ENCODE measurements at places on chromosomes 4 and X.

DNA sequence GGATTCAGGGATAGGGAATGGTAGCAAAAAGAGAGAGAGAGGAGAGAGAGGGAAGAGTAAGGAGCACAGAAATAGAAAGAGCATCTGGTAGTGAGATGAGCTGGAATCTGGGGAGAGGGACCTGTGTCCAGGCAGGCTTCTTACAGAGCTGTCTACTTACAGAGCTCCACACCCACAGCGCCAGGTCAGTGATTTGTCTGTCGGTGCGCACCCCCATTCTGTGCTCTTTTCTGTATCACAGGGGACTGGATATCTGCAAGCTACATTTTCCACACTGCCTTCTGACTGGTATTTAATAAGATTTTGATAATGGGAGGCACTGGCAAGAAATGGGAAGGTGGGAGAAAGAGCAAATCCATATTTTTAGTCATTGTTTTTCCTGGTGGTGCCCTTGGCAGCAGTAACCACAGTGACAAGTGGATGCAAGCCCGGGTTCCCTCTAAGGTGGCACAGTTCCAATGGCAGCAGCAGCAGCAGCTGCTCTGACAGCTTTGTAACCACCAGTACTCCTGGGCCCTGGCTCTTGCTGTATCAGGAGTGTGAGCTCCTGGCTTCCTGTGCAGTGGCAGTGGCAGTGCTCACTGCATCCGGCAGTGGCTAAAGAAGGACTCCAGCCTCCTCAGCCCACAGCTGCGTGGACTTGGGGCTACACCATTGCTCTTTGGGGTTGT is 300.5 kb downstream of the TRIML1 start:
- ATAC-seq = peak; percentile 24

GRCh38 chrX:14554131-14554715 is 24.9 kb downstream of the GLRA2 start:
- ATAC-seq = no peak

DNA sequence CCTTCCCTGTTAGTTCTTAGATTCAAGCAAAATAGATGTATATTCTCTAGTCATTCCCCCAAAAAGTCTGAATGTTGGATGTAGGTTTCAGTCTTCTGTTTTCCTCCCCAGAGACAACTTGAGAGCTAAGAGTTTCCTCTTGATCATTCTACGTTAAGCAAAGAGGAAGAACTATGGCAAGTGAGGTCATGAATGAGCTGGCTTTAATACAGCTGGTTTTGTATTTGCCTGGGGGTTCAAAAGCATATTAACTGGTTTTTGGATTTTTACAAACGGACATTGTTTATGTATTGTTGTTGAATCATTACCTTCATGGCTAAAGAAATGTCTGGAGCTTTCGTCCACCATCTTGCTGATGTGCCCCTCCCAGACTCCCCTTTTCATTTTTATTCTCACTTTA is 916.7 kb upstream of the POU3F4 start:
- ATAC-seq = no peak

- no peak for ATAC-seq
Observed at GRCh38 chr4:154732669-154733068, 11.1 kb upstream of the LRAT start.

DNA sequence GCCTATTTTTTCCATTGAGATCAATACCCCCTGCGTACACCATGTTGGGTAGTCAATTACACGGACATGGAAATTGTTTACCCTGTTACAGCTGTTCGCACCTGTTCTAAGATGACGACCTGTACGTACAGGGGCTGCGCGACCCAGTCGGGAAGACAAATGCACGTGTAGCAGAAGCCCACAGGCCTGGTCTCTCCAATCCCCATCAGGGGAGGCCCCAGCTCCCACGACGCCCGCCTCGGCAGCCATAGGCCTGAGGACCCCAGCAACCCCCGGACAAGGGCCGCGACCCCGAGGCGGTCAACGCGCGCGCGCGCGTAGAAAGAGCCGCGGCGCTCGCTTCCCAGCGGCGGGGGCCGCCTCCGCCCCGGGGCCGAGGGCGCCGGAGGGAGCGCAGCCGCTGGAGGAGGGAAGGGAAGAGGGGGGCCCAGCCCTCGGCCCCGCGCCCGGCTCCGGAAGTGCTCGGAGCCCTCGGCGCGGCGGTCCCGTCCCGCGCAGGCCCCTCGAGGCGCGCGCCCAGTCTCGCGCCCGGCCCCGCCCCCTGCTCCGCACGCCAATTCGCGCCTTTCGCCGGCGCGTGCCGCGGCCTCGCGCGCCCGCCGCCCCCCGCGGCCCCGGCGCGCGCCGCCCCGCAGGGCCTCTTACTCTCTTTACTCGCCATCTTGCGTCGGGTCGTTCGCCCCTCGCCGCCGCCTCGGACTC is 618 bp downstream of the RBBP7 start:
- ATAC-seq = peak; percentile 71

DNA sequence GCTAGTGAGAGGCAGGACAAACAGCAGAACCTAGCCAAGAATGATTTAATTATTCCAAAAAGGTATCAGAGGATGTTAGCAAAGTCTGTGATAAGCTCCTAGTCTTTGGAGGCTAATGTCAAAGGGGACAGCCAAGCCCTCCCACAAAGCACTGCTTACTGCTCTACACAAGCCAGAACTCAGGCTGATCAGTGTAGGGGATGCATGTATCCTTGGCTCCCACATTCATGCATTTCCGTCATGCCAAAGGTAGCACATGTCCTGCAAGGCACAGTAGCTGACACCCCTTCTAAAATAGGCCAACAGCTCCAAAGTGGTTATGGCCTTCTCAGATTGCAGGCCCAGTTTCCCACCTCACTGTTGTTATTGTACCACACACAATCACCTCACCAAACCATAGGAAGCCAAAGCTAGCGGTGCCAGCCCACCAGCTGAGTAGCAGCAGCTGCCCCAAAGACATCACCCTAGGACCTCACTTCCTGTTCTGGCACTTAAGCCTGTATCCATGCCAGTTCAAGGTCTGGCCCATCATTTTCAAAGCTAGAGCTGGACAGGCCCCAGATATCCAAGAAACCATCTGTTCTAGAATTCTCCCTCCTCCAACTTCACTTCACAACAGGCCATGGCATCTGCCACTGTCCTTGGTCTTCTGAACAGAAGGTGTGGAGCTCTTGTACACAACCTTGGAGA is 40.9 kb downstream of the TSPAN5 start:
- ATAC-seq = no peak

- no peak for ATAC-seq
Observed at GRCh38 chrX:15221321-15221720, 48.6 kb downstream of the ASB9 start.

GRCh38 chr4:17517664-17518063 is 2.7 kb downstream of the CLRN2 start:
- no peak for ATAC-seq

DNA sequence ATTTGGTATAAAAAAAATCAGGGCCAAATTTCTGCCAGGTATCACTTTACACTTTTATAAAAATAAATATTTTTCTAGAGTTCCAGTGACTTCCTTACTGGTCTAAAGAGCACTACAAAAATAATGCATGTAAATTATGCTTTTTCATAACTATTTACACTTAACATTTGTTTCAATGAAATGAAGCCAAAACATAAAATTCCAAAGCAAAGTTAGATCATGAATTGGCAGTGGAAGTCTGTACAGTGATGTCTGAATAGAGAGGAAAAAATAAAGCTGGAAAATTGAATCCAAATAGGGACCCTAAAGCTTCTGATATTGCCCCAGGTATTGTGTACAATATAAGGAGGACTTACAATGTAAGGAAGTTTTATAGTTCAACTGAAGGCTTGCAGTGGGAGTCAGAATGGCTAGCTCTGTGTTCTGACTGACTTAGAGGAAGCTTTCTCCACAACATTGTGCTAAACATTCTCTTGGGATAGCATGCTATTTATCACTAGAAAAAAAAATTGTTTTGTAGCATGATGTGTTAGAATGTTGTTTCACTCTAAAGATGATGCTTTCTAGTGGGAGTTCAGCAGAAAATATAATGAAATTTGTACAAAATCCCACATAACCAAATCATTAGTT is 288.2 kb upstream of the UGT8 start:
- no peak for ATAC-seq

- no peak for ATAC-seq
Observed at GRCh38 chr4:182337366-182337765, 94.2 kb downstream of the TENM3 start.
